ENCODE measurements at places on chromosomes 12 and 14.

GRCh38 chr12:120933786-120934185 lies 29.6 kb upstream of the SPPL3 start:
- DNase-seq, result no peak

DNA sequence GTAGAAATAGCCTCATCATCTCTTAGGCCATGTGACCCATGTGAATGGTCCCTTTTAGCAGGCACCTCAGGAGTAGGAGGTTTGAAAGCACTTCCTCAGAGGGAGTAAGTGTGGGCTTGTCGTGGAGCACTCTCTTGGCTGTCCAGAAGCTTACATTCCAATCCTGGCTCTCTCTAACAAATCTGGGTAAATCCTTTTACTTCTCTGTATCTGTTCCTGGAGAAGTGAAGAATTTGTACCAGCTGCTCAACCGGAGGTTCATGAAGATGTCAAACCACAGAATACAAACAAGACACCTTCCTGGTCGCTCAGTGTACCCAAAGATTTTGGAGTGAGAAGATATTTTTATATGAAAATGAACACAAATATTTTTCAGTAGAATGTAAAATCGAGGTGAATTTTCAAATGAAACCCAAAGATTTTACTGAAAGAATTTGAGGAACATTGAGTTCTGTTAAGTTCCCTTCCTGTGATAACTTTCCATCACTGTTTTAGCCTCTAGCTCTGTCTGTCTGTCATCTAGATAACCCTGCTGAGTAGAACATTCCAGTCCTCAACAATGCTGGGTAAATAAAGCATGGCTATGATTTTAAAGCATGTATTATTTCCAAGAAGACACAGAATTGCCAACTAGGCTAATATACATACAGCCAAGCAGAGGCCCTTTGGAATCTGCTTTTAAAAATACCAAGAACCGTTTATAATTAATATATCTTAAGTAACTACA lies 263.9 kb upstream of the RGS6 start:
- peak; percentile 40 for DNase-seq

- DNase-seq, result no peak
Observed at GRCh38 chr14:97993508-97994019, 1196.4 kb downstream of the VRK1 start.

DNA sequence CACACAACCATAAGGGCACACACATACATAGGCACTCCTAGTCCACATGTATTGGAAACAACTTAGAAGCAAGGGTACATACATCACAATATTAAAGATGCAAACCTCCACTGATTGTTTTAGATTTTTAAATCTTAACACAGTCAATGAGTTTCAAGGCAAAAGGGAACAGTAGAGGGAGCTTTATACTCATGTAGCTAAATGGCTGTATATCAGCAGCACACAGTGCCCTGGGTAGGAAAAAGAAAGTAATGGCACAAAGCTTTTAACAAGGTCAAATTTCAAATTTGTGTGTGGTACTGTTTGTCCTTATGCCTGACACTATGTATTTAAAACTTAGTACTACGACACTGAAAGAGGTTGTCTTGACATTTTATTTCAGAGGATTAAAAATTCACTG lies 262.0 kb downstream of the MED13L start:
- DNase-seq, result peak; percentile 65

GRCh38 chr14:100165831-100166440 lies 6.5 kb upstream of the DEGS2 start:
- DNase-seq, result no peak

GRCh38 chr14:88521818-88522217 lies 33.0 kb downstream of the PTPN21 start:
- DNase-seq, result peak; percentile 4

- no peak for DNase-seq
Observed at GRCh38 chr14:75521415-75522199, 662 bp upstream of the BATF start.

GRCh38 chr12:7667125-7667524 lies 1.4 kb upstream of the APOBEC1 start:
- DNase-seq, result no peak

GRCh38 chr12:130431176-130431575 lies 93.5 kb downstream of the PIWIL1 start:
- DNase-seq, result no peak

DNA sequence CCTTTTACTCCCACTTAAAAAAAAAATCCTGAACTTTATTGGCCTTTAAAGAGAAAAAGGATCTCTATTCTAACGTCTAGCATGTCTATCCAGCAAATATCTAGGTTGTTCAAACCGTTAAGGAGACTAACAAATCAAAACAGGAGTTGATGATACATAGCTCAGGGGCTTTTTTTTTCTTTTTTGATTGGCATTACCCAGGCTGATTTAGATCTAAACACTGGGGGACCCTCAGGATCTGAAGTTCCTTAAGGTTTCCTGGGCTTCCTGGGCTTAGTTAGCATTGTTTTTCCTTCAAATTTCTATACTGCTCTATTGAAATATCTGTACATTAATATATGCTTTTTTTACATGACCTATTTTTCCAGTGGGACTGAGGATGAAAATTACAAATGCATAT lies 42.3 kb downstream of the EFCAB11 start:
- DNase-seq, result no peak

- no peak for DNase-seq
Observed at GRCh38 chr12:110721570-110721969, 21.1 kb downstream of the PPP1CC start.

DNA sequence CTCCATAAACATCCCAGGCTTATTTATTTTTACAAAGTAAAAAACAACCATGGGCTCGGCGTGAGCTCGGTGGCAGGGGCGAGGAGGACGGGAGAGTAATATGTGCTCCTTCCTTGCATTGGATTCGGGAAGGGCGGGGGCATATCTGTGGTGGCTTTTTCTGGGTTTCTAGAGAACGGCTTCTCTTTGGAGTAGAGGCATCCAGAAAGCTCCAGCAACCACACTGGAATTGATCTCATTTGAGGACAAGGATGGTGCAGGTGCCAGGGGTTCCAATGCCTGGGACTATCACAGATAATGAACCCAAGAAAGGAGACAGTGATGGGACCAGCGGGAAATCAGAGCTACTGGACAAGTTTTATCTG lies 18.9 kb downstream of the ADGRD1 start:
- no peak for DNase-seq

- DNase-seq, result no peak
Observed at GRCh38 chr14:23069413-23069806, 12.1 kb upstream of the CDH24 start.
